GM12891 (cell line): ENCODE measurements at places on chromosomes 5 and 9.

GRCh38 chr5:59656351-59657254, 236.9 kb downstream of the PDE4D start:
- no peak for DNase-seq

DNA sequence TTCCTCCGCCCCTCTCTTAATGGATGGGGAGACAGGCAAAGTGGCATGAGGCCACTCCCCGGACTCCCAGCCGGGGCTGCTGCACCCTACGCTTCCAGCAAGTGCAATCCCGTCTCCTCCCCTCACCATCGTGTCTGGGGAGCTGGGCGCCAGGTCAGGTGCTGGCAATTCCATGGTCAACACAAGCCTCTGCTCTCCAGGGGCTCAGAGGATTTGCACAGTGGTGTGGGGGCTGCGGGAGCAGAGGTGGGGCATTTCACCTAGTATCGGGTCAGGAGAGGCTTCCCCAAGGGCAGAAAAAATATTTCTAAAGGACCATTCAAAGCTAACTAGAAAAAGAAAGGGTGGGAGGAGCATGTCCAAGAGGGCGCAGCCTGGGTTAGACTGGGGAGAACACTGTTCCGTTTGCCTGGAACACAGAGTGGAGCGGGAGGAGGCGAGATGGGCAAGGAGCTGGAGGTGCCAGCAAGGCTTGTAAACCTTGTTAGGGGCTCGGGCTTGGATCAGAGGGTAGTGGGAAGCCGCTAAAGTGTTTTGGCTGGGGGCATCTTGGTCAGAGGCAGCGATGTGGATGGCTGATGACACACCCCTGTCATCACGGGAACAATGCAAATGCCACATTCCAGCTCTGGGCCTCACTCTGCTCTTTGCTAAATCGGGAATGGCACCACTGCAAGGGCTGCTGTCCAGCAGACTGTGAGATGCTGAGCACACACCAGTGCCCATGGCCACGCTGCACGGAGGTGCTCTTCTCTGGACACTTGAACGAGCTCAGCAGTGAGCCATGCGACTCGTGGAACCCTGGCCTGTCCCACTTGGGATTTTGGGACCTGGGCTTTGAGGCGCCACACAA, 191.7 kb downstream of the CDK5RAP2 start:
- no peak for DNase-seq

GRCh38 chr9:134434894-134435506, 108.7 kb downstream of the RXRA start:
- DNase-seq, result no peak

GRCh38 chr5:8213701-8214240, 344.8 kb downstream of the MTRR start:
- DNase-seq, result no peak

GRCh38 chr9:92980085-92980745, 32.9 kb downstream of the FGD3 start:
- no peak for DNase-seq

GRCh38 chr9:133468777-133469421, 9.1 kb downstream of the CACFD1 start:
- no peak for DNase-seq

DNA sequence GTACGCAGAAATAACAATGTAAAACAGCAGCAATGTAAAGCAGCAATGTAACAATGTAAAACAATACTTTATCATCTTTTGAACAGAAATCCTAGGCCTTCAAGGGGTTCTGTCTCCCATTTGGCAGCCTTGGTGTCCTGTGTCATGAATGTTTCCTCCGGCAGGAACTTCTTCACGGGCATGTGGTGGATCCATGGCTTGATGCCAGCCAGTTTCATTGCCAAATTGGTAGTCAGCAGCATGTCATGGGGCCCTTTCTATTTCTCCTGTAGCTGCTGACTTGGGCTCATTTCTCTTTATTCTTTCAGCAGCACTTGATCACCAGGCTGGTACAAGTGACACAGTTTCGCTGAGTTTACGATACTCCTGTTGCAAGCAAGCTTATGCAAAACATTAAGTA, 275.3 kb downstream of the HTR1A start:
- no peak for DNase-seq

DNA sequence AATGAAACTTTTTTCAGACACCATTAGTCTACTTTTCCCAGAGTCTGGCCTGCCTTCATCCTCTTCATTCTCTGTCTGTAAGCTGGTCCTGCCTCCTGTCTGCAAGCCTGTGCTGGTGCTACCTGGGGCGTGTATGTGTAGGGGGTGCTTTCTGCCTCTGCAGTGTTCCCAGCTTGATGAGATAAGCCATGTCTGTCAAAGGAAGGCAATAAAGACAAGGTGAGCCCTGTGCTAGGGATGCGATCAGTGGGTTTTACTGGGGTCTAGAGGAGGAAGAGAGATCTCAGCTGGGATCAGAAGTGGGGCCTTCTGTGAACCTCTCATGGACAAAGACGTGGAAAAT, 78.0 kb upstream of the TGFBR1 start:
- DNase-seq, result no peak

GRCh38 chr9:123769719-123770118, 160.2 kb downstream of the DENND1A start:
- no peak for DNase-seq

DNA sequence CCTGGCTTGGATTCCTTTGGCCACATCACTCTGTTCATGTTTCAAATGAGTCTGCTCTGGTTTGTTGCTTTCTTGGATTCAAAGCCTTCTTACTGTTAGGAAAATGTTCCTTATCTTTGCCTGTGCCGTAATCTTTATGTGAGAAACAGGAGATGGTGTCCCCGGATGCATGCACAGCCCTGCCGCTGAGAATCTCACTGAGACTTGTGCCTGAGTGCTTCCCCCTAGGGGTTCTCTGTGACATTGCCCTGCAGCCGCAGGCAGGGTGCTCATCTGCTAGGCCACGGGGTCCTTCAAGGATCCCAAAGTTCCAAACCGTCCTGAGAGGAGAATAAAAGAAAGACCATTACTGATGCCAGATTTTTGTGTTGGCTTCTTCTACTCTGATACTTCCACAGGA, 81.4 kb upstream of the ANKRD55 start:
- no peak for DNase-seq

DNA sequence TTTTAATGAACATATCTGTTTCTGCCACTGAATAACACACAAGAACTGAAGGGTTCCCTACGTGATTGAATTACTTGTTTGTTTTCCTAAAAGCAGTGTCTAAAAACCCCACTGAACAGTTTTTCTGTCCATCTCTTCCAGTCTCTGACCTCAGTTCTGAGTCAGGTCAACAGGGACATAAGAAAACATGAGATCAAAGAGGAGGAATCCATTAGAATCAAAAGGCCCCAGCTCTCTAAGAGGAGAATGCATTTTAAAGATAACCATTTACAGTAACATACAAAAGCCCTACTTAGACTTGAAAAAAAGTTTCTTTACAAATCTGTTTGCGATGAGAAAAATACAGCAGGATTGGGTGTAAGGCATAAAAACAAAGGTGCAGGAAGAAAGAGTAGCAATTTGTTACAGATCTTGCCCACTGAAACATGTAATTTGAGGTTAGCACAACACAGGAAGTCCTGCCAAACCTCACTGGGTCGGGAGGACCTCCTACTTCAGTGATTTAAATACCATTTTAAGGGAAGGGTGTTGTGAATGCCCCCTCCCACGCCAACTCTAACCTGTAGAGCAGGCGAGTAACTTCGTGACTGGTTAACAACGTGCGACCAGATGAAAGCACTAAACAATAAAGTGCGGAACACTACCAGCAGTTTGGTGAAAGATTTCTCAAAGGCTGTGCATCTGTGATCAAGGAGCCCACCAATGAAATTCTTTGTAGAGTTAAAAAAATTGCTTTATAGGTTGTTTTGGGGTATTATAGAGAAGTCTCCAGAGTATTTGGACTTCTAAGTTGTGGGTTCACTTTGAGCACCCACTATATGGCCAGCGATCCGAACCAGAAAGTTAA, 1.3 kb downstream of the QSOX2 start:
- peak; percentile 58 for DNase-seq

DNA sequence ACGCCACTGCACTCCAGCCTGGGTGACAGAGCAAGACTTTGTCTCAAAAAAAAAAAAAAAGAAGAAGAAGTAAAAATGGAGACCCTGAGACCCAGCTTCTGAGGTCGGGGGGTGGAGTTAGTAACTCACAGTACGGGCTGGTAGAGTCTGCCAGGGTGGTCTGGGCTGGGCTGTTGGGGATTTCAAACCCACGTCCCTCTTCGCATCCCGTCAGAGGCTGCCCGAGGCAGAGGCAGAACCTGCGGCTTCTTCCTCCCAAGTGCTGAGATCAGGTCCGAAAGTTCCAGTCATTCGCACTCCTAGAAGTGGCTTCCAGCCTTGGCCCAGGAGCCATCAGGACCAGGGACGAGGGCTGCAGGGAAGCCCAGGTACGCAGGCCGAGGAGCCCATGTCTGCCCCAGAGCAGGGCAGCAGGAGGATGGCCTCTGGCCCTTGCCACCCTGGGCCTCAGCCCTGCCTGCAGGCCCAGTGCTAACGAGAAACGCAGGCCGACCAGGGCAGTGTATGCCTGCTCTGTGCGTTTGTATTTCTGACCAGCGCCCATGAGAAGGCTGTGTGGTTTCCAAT, 9.9 kb upstream of the SLC2A6 start:
- DNase-seq, result no peak

GRCh38 chr9:86350006-86350760, 4.0 kb downstream of the TUT7 start:
- DNase-seq, result no peak

DNA sequence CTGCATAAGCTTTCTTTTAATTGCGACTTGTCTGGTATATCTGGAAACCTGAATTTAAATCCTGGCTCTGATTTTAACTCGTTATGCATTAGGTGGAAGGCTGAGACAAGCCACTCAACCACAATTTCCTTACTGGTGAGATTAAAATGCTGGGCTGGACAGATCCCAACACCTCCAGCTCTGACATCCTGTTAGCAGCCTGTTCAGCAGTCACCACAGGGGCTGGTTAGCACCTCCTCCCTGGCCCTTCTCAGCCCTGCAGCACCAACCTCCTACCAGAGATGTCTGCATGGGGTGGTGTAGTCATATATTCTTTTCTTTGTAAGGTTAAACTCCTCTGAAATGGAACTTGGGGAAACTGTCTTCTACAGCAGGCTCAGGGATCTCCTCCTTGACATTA, 156.5 kb upstream of the NFIL3 start:
- no peak for DNase-seq

DNA sequence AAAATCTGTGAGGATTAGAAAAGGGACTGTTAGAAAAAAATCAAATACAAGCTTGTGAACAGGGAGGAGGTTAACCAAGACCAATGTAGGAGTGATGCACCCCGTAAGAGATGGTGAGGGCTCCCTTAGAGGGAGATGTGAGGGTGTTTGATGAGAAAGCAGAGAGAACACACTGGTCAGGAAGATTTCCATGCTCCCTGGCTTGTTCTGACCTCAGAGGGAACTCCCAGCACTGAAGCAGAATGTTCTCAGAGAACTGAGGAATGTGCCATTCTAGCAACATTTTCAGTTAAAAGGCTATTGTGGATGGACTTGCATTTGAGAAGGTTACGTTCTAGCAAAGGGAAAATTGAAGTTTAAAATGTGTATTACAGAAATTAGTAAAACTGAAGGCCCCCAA, 110.6 kb downstream of the HTR4 start:
- no peak for DNase-seq

- DNase-seq, result no peak
These were observed 80.4 kb upstream of the ADAMTSL1 start for GRCh38 chr9:18393340-18394130.

- no peak for DNase-seq
These were observed 279.3 kb upstream of the DAP start for GRCh38 chr5:11040345-11040744.

- DNase-seq, result no peak
These were observed 32.2 kb upstream of the ELAVL2 start for GRCh38 chr9:23858234-23858633.

GRCh38 chr5:171450423-171451331, 31.2 kb downstream of the FGF18 start:
- no peak for DNase-seq

GRCh38 chr5:14472986-14473567, 108.5 kb upstream of the OTULINL start:
- DNase-seq, result no peak

GRCh38 chr5:134138416-134139376, 24.2 kb downstream of the TCF7 start:
- DNase-seq, result peak; percentile 62

DNA sequence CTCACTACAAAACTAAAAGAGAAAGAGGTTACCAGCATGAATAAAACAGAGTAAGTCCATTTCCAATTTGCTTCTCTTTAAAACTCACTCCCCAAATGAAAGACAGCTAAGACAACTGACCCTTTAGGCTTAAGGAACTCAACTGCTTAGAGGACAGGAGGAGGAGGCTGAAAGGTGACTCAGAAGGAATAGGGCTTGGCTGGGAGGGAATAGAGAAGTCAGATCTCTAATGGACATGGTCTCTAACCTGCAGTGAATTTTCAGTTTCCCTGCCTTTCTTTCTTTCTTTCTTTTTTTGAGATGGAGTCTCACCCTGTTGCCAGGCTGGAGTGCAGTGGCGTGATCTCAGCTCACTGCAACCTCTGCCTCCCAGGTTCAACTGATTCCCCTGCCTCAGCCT, 261.8 kb upstream of the CLINT1 start:
- DNase-seq, result no peak

GRCh38 chr5:157541447-157542118, 34.0 kb downstream of the ADAM19 start:
- no peak for DNase-seq

- no peak for DNase-seq
These were observed 26.2 kb upstream of the IRX4 start for GRCh38 chr5:1908931-1909330.

DNA sequence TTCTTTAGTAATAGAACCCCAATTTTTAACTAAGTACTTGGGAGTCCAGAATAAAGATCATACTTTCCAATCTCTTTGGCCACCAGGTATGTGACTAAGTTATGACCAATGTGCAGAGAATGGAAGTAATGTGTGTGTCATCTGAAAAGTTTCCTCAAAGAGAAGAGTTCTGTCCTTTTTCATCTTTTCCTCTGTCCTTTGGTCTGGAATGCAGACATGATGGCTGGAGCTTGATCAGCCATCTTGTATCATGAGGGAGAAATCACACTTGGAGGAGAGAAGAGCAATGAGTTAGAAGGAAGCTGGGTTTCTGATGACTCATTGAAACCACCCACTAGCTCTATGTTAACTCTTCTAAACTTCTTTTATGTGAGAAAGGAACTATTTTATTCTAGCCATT, 5.5 kb upstream of the CPEB4 start:
- no peak for DNase-seq

DNA sequence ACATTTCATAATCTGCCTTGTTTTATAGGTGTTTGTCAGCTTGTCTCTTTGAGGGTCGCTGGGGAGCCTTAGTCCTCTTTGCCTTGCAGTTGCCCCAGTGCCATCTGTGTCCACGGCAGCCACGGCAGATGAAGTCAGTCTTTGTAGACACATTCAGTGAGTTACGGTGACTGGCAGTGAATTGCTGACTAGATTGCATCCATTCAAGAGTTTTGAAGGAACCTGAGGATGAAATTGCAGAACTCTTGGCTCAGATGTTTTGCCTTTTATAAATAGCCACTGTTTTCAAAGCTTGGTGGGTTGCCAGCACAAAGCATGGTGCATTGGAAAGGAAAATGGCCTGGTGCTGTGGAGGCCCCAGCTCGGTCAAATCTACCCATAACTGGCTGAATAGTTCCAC, 125.6 kb downstream of the TRIO start:
- no peak for DNase-seq

DNA sequence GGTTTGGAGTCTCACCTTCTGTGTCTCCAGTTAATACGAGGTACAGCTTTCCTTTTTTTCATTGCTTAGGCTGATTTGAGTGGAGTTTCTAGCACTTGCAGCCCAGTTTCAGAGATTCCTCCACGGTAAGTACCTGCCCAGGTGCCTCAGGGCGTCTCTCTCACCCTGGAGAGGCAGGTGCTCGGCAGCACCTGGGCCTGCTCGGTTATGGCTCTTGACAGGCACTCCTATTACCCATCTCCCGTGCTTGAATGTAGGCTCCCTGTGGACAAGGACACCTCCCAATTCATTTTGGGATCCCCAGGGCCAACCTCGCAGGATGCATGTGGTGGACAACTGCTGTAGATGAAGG, 144.3 kb downstream of the NR3C1 start:
- no peak for DNase-seq
